Activated CD8-positive, alpha-beta T cell treated with anti-CD3 and anti-CD28 coated beads for 36 hours (primary cell): ENCODE measurements at places on chromosomes 2 and 18. TPM values are rescaled to one million over a fixed set of nuclear protein-coding genes. Genes with fewer than 3 reads are reported as not detected.

Gene RIT2
- total RNA-seq = not detected

Gene LCT
- 0.11 TPM for total RNA-seq

Gene IMPACT
- total RNA-seq = 13.5 TPM

Gene EPHA4
- 1.8 TPM for total RNA-seq

Gene INPP5D
- total RNA-seq = 40.2 TPM

Gene GAL3ST2
- total RNA-seq = 0.89 TPM

Gene PPP1R1C
- not detected for total RNA-seq

Gene HMSD
- total RNA-seq = 1.4 TPM

Gene NRP2
- total RNA-seq = 1.6 TPM

Gene TMEM178A
- 0.31 TPM for total RNA-seq

Gene SGPP2
- total RNA-seq = 2.8 TPM

Gene STAMBP
- 76.9 TPM for total RNA-seq
